Right renal pelvis (tissue), 4 donors: ENCODE measurements at places on chromosomes 3 and 15.

GRCh38 chr15:84572231-84572630 lies 28.6 kb upstream of the ZSCAN2 start:
- no peak for DNase-seq

DNA sequence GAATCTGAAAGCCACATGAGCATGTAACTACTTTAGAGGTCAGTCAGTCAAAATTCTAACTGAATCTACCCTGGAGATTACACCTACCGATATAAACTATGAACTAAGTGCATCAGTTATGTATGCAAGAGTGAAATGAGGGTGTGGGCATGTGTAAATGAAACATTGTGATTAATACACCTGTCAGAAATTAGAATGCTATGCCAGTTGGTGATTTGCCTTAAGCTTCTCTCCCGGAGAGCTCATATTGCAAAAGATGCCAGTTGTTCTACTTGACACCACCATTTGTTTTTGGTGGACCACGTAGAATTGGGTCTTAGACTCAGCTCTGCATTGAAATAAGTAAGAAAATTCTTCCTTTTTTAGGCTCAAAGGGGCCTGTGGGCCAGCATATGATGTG lies 91.0 kb upstream of the KBTBD8 start:
- no peak for DNase-seq

DNA sequence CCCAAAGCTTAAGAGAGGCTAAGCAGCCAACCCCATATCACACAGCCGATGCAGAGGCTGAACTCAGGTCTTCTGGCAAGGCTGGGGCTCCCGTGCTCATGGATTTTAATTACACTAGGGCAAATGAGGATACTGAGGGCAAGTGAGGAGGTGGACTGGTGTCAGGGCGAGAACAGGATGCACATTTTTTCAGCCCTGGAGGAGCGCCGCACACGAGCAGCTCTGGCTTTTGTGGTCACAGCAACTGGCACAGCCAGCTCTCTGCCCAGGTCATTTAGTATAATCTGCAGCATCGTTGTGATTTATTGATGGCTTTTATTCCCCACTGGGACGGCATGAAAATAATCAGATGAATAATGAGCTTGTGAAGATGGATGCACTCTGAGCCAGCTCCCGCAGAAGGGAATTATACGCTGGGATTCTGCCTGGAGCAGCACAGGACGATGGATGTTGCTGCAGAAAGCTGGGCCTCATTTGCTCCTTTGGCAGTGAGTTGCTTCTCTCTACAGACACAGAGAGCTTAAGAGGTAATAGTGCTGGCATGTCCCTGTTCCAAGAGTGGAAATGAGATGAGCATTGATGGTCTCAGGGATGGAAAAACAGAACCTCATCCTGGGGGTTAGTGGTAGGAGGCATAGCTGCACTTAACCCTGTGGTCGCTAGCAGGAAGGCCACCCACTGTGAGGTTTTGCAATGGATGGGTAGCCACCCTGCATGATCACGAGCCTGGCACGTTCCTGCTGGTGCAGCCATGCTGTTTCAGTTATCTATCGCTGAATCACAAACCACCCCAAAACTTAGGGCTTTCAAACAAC lies 135.4 kb downstream of the UACA start:
- no peak for DNase-seq

DNA sequence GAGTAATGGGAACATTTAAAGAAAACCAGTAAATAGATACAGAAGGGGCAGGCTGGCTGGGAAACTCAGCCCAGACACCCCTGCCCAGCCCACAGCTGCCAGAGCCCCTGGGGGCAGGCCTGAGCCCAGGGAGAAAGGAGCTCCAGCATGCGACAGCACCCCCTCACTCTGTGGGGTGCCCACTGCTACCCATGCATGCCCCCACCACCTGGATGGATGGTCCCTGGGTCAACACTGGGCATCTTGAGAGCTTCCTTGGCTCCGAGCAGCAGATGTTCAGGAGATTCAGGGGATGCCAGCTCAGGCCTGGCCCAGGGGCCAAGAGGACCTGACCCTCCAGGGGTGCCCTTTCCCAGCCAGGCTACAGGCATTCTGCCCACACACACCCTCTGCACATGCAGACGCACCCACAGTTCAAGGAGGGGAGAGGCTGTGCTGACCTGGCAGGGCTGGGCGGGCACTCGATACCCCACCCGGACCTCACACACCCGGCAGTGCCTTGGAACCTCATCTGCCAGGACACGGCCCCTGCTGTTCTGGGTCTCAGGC lies 31.5 kb downstream of the PTH1R start:
- no peak for DNase-seq

GRCh38 chr15:101773496-101774100 lies 29.7 kb upstream of the OR4F6 start:
- no peak for DNase-seq

GRCh38 chr15:32669896-32670611 lies 28.5 kb downstream of the SCG5 start:
- no peak for DNase-seq
